Activated CD4-positive, alpha-beta memory T cell treated with anti-CD3 and anti-CD28 coated beads, Interleukin-2, amount 10 ng/mL, durations not matched to agents 7 days and 5 days (primary cell): ENCODE measurements at places on chromosomes 5 and 9. TPM values are rescaled to one million over a fixed set of nuclear protein-coding genes. Genes with fewer than 3 reads are reported as not detected.

DNA sequence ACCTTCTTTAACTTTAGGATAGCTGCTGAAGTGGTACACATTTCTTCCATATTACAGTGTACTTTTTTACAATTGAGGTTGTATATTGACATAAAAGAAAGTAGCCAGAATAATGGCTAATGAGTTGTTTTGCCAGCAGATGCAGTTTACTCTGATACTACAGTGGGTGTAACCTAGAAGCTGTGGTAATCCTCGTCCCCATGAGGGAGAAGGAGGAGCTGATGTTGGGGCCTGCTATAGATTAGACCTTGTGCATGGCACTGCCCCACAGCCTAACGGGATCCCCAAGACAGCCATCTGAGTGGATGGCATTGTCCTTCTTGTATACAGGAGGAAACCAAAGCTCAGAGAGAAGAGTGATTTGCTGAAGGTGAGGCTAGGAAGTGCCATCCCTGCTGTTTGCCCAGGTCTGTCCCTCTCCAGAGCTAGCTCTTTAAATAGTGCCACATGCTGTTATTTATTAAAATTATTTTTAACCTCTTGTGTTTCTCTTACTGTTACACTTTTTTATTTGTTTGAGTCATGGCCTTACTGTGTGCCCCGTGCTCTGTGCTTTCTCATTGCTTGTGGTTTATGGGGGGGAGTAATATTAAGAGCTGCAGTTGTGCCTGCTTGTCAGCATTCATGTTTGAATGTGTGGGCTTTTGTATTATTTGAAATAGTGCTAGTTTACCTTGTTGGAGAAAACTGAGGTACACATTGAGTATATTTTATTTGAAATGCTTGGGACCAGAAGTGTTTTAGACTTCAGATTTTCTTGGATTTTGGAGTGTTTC lies 65.3 kb downstream of the ICE1 start:
- H3K4me3 ChIP-seq, result no peak overlapping the region
- no peak overlapping the region for H3K27ac ChIP-seq
- H3K27me3 ChIP-seq, result no peaks in the 10 kb centered on the region
- H3K4me1 ChIP-seq, result peaks cover 8% of the 10 kb centered on the region
- H3K36me3 ChIP-seq, result peaks cover 3% of the 10 kb centered on the region
- DNase-seq, result no peak

DNA sequence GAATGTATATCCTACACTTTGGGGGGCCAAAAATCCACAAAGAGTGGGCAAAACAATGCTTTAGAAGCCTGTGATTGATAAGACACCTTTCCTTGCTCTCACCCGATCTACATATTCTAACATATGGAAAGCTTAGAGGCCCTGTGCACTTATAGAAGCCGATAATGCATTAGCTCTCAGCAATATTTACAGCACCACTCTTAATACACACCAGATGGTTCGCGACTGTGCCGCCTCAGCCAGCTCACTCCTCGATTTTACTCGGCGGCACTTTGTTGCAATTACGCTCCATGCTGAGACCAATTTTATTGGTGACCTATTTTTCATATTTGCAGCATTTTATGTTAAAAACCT lies 18.8 kb downstream of the NR2F1 start:
- no peak for DNase-seq
- no peak overlapping the region for H3K4me3 ChIP-seq
- peaks cover 2% of the 10 kb centered on the region for H3K36me3 ChIP-seq
- H3K27me3 ChIP-seq, result peaks cover 40% of the 10 kb centered on the region

DNA sequence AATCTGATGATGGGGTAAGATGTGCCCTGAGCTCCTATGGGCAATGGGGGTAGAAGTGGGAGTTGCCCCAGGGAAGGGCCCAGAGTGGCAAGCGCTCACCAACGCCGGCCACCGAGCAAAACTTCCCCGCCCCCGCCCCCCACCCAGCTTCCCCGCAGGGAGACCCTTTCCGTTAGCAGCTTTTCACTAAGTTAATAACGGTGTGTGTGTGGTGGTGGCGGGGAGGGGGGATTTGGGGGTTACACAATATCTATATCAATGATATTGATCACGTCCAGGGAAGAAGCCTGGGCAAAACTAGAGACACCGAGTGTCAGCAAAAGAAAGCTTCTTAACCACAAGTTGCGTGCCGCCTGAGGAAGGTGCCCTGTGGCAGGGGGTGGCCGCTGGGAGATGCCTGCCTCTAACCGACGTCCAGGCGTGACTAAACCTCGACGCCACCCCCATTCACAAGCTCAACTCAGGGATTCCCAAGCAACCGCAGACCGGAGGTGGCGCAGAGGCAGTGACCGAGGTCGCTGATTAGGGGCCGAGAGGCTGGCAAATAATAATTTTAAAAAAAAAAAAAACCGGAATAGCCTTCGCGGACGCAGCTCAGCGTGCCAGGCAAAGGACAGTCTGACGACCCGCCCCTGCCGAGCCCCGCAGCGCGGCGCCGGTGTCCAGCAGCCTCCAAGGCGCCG lies 222.6 kb downstream of the MEF2C start:
- peaks cover 68% of the 10 kb centered on the region for H3K27me3 ChIP-seq
- no peak overlapping the region for H3K27ac ChIP-seq
- no peak for DNase-seq
- H3K36me3 ChIP-seq, result peaks cover 2% of the 10 kb centered on the region
- peaks cover 14% of the 10 kb centered on the region for H3K4me1 ChIP-seq

DNA sequence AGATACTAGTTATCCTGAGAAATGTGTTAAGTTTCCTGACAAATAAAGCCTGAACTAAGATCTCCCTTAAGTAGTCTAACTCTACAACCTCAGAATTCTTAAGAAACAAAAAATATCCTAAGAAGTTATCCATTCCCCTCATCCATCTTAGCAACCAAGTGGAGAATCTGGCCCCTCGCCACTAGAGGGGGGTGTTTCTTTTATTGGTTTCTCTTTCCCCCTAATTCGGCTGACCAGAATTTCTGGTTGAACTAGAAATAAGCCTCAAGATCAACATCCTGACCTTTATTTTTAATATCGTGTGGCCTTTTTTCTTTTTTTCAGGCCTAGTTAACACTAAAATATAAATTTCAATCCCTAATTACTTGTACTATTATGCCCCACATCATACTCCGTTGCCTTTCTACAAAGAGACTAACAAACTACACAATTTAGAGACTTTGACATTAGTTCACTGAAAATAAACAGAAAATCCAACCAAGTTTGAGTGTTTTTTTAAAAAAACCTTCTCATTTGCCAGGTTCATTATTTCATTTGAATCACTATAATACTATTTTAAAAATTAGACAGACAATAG lies 14.3 kb upstream of the NR4A3 start:
- H3K27me3 ChIP-seq, result peaks cover 4% of the 10 kb centered on the region
- no peak overlapping the region for H3K27ac ChIP-seq
- DNase-seq, result peak; percentile 68
- H3K36me3 ChIP-seq, result no peaks in the 10 kb centered on the region

ANXA1 gene
- 204 TPM for total RNA-seq

CNOT8 gene
- total RNA-seq, result 94.5 TPM
